ENCODE measurements at places on chromosomes 7 and 10.

GRCh38 chr7:137165241-137165640 is 178.3 kb downstream of the PTN start:
- DNase-seq, result no peak

DNA sequence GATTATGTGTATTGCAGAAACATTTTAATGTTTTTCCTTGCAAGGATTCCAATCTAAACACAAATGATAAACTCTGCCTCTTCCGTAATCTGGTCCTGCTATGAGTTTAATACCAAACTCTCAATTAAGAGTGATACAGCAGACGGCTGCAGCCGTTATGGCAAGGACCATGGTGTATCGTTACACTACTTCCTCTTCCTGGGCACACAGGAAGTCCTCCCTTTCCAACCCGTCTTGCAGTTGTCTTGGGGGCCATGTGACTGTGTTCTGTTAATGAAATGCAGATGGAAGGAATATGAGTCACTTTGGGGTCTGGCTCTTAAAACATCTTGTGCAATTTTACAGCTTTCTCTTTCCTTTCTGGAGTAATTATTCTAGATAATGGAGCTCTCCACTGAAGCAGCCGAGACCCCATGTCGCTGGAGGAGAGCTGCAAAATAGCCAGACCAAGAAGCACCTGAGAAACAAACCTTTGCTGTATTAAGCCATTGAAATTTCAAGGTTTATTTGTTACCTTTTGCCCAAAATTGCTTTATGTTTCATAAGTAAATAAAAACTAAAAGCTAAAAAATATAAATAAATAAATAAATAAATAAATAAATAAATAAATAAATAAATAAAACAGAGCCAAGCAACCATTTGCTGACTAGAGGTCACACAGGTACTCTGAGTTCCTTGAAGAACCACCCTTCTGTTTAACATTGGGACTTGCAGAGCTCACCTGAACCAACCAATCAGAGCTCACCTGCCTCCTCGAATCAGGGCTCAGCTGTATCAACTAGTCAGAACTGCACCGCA is 74.7 kb downstream of the FRMPD2 start:
- no peak for DNase-seq

GRCh38 chr10:88227342-88228018 is 355.6 kb downstream of the RNLS start:
- peak; percentile 61 for DNase-seq

DNA sequence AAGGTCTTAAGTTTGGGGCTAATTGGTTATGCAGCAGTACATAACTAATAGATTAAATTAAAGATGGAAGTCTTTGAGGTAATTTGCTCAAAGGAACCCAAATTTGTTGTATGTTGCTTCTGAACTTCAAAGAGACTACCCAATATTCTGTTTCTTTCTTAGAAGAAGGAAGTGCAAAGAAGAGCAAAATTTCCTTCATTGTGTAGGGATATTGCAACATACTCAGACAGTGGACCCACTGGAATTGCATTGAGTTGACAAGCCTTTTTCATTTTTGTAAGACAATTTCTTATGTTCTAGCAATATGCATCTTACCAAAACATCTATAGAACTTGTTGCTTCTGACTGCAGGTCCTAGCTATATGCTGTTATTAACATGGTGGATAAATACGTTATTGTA is 527.8 kb downstream of the SH2D4B start:
- no peak for DNase-seq

DNA sequence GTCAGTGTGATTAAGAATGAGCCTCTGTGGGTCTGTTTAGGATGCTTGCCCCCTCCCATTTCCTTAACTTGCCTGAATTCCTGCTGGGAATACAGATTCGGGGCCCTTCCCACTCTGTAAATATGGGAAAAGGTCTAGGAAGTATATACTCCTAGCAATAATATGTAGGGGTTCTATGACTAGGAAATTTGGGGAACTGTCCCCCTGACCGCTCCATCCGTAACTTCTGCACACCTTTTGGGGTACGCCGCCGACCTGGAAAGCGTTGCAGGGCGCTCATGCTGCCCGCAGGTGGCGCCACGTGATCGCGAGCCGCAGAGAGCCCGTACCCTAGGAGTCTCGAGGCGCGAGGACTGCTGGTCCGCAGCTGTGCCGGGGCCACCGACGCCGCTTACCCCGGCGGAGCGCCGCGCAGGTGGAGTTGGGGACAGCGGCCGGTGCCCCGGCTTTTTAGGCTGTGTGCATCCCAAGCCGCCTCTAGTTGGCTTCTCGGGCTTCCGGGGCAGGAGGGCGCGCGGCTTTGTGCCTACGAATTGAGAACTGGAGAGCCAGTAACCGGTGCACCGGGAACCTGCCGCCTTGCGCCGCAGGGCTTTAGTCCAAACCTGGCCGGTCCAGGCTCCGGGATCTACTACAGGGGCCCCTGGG is 656 bp upstream of the CNNM2 start:
- DNase-seq, result peak; percentile 35

GRCh38 chr7:22569586-22570321 is 69.8 kb upstream of the STEAP1B start:
- DNase-seq, result no peak

- no peak for DNase-seq
Measured at GRCh38 chr10:69091143-69091651, 3.3 kb downstream of the SRGN start.

- DNase-seq, result no peak
Measured at GRCh38 chr10:5550250-5550545, 25.4 kb downstream of the CALML3 start.

GRCh38 chr7:37987732-37988131 is 67.3 kb downstream of the EPDR1 start:
- no peak for DNase-seq

- no peak for DNase-seq
Measured at GRCh38 chr10:77251297-77252013, 386.2 kb downstream of the KCNMA1 start.

DNA sequence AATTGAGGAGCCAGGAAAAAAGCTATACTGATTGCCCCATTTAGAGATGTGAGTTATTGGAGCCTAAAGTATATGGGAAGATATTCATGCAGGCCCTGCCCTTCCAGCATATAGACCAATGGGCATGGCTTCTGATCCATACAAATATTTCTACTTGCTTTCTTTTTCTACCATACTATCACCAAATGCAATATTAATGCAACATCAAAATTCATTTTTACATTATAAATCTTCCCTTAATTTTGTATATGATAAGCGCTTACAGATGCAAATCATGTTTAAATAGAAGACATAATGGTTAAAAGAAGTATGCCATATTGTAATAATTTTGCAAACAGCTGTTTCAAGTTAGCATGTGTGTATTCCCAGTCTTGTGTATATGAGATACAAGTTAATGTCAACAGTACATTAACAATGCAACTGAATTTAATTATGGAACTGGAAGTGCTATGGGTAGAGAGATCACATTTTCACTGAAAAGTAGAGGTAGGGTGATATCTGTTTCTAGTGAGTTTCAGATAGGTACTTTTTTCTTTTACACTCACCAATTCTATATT is 24.6 kb upstream of the WNT16 start:
- DNase-seq, result no peak

GRCh38 chr7:97733276-97734161 is 1.6 kb downstream of the TAC1 start:
- DNase-seq, result no peak

DNA sequence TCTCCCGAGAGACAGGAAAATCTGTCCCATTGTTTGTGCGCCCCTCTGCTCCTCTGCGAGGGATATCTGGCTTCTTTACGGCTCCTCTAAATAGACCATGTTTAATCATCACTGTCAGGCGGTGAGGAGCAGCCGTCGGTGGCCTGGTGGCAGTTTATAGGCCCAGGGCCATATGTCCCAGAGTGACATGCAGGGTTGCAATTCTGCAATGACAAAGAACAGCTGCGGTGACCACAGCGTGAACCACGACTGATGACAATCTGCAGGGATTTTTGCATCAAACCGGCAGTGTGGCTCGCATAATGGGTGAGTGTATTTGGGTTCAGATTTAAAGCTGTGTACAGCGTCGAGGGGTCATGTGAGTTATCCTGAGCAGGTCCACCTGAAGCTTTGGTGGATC is 41.5 kb downstream of the GATA3 start:
- DNase-seq, result no peak

GRCh38 chr7:47371733-47372368 is 210.1 kb downstream of the TNS3 start:
- no peak for DNase-seq

DNA sequence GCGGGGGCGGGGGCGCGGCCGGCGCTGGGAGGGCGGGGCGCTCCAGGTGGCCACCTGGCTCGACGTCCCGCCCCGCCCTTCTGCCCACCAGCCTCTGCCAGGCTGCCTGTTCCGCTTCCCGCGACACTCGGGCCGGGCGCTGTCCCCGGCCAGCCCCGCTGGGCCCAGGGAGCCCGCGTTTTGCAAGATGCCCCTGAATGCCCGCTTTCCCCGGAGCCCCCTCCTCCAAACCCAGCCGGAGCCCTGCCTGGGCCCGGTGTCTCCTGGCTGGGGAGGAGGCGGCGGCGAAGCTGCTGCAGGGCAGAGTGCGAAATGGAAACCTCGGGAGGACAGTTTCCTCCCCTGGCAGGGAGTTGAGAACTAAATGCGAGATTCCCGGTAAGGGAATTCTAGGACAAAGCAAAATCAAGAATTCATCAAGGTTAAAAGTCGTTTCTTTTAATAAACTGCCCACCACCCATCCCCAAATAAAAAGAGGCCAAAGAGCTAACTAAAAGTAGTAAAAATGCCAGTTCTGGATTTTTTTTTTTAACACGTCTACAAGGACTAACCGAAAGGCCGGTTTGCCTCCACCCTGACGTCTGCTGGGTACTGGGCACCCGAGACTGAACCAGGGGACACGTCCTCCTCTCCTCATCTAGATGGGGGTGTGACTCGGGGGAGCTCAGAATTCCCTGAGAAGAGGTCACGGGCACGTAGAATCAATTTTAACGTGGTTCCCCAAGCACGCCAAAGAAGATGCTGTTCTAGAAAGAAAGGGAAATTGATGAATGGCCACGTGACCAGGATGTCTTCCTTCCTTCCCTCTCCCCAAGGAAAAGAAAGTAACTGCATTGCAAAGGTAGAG is 200.4 kb upstream of the NFE2L3 start:
- DNase-seq, result no peak

GRCh38 chr10:113711142-113711541 is 31.4 kb downstream of the CASP7 start:
- no peak for DNase-seq

GRCh38 chr7:141864765-141865447 is 23.6 kb upstream of the PRSS37 start:
- no peak for DNase-seq

DNA sequence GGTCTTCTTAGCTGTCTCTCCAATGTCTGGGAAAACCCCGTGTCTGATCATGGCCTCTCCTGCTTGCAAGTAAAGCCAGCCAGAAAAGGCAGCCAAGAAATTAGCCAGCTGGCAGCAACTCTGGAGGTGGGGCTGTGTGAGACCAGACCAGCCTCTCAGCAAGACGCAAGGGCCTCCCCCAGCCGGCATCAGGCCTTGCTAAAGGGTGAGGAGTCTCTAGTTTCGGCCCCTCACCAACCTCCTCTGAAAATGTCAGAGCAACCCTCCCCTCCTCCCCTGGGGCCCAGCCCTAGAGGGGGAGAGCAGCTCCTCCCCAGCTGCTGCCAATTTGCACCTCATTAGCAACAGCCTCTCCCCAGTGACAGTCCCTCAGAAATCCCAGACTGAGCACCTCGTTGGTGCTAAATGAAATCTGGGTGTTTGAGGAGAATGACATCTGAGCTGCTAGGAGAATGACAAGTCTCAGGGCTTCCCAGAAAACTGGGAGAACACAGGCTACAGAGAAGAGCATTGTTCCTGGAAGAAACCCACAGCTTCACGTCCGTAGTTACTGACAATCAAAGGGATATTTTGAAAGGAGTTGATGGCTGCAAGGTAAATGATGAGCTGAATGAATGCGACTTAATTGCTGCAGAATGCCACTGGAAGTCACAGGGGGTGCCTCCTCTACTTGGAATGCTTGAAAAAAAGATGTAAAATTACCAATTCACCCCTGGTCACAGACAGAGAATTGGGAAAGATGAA is 25.9 kb downstream of the DGKI start:
- peak; percentile 41 for DNase-seq

- no peak for DNase-seq
Measured at GRCh38 chr10:11145495-11145855, 127.8 kb downstream of the CELF2 start.

GRCh38 chr7:46169384-46169755 is 248.3 kb upstream of the IGFBP3 start:
- no peak for DNase-seq

DNA sequence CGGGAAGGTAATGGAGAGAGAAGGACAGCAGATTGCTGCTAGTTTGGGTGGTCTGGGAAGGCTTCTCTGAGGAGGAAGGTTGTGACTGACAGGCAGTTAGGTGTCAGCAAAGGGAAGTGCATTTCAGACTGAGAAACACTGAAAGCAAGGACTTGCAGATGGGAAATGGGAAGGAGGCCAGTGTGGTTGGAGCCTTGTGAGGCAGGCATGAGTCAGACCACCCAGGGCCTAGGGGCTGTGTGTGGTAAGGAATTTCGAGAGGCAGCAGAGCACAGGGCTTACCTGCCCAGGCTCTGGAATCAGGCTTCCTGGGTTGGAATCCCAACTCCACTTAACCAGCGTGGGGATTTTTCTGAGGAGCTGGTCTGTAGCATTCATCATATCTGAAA is 53.5 kb downstream of the NRF1 start:
- no peak for DNase-seq

DNA sequence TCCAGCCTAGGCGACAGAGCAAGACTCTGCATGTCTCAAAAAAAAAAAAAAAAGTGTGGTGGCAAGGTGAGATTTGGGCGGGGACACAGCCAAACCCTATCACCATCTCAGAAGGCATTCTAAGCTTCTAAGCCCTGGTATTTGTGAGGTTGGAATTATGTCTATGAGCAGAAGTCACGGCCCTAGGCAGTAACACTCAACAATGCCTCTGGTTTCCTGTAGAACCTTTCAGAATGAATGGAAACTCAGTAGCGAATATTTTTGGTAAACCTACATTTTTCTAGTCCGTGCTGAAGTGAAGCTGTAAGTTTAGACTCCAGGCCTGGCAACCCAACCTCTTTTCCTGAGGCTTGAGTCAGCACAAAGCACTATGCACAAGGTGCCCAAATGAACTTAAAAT is 88.3 kb downstream of the FAM107B start:
- no peak for DNase-seq

DNA sequence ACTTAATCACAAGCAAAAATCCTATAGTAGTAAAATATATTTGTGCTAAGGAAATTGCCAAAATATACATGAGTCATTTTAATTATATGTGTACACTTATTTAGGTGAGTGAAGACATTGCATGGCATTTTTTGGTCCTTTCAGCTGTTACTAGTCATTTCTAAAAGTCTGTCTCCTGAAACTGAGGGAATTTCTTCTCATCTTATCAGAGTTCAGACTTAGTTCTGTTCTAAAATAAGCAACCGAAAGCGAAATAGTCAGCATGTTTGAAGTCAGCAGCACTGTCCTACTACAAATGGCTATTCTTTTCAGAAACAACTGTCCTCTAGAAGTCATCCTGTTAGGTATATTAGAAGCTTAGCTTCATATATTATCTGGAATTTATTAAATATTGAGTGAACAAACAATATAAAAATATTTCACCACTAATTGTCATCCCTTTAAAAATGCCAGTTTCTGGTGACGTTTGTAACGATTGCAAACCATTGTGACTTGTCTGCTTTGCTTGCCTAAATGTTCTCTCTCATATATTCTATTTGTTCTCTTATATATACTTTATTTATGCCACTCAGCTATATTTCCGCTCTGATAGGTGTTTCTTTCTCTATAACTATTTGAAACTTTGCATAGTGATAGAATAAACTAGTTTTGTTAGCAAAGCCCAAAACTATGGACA is 227.4 kb upstream of the KAT6B start:
- no peak for DNase-seq

- no peak for DNase-seq
Measured at GRCh38 chr7:84633-85020, 107.7 kb upstream of the FAM20C start.

All from forelimb muscle (tissue), 1 donor.